Germinal center (tissue), 1 donor: ENCODE measurements at places on chromosomes 7 and 10.

DNA sequence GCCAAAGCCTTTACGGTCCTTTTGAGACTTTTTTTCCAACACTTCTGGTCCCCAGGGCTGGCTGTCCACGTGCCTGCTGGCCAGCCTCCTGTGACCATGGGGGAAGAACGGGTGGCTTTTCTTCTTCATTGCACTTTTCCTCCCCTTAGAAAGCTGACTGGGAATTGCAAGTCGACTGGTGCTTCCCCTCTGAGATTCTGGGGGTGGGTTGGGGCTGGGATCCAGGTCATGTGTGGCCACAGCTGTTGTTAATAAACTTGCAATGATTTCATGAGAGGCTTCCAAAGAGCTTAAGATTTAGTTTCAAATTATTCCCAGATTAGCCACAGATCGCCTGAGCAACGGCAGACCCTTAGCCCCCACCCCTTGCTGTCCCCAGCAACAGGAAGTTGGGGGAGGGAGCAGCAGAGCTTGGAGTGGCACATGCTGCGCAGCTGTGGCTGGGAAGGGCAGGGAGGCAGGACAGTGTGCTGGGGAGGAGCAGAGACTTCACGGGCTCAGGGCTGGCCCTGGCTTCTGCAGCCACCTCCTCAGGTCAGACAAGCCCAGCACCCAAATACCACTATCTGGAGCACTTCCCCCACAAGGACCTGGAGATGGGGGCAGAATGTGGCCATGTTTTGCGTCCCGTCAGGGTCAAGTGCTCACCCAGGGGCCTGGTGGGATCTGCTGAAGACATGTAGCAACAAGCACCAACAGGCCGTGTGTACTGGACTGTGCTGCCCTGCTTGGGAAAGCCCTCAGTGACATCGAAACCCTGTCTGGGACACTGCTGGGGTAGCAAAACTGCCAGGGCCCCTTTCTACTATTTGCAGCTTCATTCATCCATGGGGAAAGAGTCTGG lies 147.1 kb downstream of the RNF216 start:
- DNase-seq: no peak

- no peak for DNase-seq
Observed at GRCh38 chr10:31100115-31100601, 68.5 kb upstream of the ZNF438 start.

- no peak for DNase-seq
Observed at GRCh38 chr7:140927351-140927750, 2.6 kb upstream of the BRAF start.

- no peak for DNase-seq
Observed at GRCh38 chr10:17528306-17528862, 74.0 kb upstream of the ST8SIA6 start.

GRCh38 chr10:122113161-122113944 lies 124.4 kb downstream of the TACC2 start:
- DNase-seq: no peak

- no peak for DNase-seq
Observed at GRCh38 chr7:157944734-157945291, 608.0 kb downstream of the DNAJB6 start.

DNA sequence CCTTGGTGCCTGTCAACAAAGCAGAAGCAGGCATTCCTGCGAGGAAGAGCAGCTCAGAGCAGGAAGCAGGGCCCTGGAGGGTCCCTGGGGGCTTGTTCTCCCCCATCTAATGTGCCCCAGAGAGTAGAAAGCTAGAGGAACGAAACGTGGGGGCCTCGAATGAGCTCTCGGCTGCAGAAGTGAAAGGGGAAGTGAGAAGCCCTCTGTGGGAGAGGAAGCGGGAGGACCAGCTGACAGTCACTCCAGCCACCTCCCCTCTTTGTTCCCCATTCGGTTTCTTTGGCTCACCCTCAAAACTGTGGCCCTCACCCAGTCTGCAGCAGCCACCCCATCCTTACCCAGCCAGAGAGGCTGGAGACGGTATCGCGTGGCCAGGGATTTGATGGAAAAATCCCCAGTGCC lies 25.0 kb downstream of the C10orf105 start:
- DNase-seq: peak; percentile 89

DNA sequence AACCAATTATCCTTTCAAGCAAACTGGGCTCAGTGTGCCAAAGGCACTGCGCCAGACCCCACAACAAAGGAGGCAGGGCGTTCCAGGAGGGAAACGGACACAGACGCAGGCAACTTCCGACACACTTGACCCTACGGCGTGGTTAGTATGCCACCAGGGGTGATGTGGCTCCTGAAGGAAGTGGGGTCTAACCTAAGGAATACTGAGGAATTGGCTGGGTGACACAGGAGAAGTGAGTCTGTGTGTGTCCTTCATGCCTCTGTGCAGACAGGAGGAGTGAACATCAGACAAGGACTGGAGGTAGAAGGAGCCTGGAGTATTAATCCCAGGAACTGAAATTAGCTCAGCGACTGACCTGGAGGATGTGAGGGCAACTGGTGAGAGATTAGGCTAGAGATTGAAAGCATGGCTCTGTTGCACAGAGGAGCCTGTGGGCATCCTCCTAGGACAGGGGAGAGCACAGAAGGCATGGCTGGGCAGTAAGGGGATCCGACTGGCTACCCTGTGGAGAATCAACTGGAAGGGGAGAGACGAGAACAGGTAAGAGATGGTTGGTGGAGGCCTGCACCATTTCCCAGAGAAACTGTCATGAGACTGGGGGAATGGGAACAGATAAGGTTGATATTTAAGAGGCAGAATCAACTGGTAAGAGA lies 27.8 kb downstream of the GSDME start:
- DNase-seq: no peak

DNA sequence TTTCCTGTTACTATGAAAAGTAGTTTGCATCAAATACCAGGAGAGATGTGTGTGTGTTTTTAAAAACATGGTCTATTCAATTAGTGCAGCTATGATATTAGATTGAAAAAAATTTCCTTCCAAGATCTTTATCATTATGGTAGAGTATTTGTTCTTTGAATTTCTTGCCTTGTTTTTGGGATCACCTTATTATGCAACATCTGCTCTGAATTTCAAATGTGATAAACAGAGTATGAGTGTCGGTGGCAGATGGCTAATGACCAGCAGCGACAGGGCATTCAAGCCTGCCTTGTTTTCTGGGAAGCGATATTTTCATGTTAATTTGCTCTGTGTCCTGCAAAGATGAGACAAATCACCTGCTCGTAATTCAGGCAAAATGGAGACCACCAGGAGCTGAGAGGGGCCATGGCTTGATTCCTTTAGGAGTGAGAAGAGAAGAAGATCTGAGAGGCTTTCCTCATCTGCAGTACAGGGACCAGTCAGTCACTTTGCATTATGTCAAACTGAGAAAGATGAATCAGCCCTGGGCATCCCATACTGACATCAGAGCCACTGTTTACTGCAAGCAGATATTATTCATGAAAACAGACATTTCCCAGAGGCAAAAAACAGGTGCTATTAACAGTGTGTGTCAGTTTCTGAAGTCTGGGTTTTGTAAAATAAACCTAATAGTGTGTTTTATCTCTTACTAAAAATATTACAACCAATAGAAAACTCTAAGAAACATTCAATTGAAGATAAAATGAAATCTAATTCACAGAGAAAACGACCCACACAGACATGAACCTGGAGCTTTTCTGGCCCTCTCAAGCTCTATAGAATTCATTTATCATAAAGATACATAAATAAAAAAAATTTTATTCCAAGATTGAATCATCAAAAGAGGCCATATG lies 67.6 kb downstream of the CDK6 start:
- no peak for DNase-seq

GRCh38 chr10:32111585-32111984 lies 55.4 kb upstream of the KIF5B start:
- no peak for DNase-seq

DNA sequence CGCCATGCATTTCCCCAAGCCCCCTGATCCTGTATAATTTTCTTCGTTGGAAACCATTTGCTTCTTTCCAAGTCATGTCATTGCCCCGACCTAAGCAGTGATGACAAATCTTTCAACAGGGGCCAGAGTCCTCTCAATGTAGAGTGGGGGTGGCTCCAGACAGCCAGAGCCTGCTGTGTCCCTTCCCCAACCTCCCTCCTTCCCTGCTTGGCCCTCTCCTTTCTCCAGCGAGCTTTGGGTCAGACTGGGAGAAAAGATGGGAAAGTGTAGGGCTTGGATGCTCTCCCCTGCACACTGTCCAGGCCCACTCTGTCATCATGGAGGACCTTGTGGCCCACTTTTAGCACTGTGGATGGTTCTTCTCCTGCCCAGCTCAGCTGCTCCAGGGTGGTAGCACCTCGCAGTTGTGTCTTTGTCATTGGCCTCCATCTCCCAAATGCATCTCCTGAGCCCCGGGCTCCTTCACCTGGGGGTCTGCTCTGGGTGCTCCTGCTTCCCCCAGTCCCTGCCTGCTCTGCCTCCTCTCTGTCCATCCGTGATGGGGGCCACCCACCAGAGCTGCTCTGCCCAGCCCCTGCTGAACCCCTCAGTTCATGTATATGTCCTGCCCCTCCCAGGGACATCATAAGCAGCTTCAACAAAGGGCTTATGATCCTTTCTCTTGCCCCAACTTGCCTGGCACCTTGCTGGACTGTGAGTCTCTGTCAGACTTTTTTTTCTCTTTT lies 37.5 kb downstream of the BTBD16 start:
- no peak for DNase-seq

GRCh38 chr10:48542471-48543181 lies 62.2 kb downstream of the ARHGAP22 start:
- no peak for DNase-seq

GRCh38 chr10:11757454-11757820 lies 15.3 kb downstream of the ECHDC3 start:
- DNase-seq: no peak

DNA sequence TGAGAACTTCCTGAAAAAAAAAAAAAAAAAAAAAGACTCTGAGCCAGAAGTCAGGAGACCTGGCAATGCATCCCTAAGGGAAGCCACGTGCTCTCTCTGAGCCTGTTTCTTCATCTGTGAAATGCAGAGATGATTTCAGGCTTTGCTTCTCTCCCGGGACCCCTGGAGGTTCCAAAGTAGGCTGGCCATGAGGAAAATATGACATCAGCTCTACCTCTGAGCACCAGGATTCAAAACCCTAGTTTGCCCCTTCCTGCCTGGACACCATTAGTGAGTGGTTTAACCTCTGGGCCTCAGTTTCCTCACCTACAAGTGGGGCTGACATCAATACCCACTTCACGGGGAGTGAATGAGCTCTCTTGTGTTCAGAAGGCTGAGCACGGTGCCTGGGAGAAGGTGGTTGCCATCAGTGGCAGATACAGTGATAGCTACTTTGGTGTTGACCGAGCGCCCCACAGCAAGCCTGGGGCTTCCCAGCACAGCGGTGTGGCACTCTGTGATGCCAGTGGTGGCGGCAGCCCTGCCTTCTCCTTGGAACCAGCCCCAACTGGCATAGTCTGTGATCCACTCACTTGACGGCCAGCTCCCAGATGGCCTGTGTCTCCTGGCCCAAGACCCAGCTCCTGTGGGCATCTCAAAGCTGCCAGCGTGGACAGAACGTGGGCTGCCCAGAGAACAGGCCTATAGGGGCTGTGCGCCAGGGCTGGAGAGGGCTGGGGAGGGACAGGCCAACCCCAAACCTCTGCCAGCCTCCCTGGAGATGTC lies 153.1 kb upstream of the UNC5B start:
- no peak for DNase-seq

DNA sequence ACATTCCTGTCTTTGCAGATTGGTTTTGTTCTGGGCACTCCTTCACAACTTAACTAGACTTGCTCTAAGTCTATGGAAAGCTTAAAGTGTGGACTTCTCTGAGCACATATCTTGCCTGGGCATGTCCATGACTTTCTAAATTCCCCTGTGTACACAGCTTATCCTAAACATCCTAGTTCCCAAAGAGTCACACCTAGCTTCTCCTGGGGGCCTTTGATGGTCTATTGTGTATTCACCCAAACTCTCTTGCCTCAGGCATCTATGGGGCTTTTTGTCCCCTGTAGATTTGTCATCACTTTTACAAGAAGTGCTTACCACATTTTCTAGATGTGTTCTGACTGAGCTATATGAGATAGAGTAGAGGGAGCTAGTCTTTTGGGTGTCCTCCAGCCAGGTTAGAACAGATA lies 12.2 kb upstream of the ZNF488 start:
- DNase-seq: no peak

DNA sequence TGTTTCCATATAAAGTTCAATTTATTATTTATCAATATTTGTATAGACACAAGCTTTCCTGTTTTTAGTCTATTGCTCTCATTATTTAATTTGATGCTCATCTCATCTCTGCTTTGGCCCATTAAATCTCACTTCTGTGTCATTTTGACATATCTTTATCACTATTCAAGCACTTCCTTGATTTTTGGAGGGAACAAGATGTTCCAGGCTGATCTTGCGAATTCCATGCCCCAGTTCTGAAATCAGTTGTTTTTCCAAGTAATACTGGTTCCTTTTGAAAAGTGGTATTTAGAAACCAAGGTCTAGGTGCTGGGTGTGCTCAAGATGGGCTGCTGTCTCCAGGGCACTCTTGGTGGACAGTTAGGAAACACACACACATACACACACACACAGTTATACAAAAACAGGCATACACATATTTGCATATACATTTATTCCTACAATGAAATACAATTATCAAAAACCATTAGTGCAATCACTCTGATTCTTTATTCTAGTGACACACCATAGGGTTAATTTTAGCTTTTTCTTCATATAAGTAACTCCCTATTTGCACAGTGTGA lies 4.4 kb upstream of the RBM33 start:
- no peak for DNase-seq

DNA sequence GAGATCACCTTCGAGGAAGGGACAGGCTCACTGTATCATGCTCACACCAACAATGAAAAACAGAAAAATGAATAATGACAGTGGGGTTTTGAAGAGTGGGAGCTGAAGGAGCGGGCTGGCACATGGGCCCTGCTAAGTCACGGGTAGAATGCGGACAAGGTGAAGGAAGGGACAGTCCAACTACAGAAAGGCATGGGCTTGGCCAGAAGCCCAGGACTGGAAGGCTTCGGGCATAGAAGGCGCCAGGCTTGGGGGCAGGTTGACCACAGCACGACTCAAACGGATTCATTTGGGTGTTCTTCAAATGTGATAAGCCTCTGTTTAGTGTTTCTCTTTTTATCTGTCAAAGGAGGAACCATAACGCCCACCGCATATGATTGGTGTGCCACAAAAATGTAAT lies 509.5 kb downstream of the CCSER2 start:
- no peak for DNase-seq

GRCh38 chr10:84596585-84596984 lies 268.2 kb downstream of the CCSER2 start:
- no peak for DNase-seq

GRCh38 chr7:17054206-17054605 lies 172.4 kb upstream of the AGR3 start:
- no peak for DNase-seq
